Activated CD4-positive, alpha-beta T cell treated with anti-CD3 and anti-CD28 coated beads, Interleukin-2, amount 10 ng/mL, durations not matched to agents 7 days and 5 days (primary cell): ENCODE measurements at places on chromosomes 6 and 20. TPM values are rescaled to one million over a fixed set of nuclear protein-coding genes. Genes with fewer than 3 reads are reported as not detected.

NR2E1 gene
- total RNA-seq: not detected

BTN1A1 gene
- total RNA-seq: not detected

HRH3 gene
- total RNA-seq: not detected

FBXO30 gene
- 4.0 TPM for total RNA-seq

SS18L1 gene
- 19.7 TPM for total RNA-seq

ZNF343 gene
- total RNA-seq: 9.3 TPM

SLC25A27 gene
- total RNA-seq: not detected

VSTM2L gene
- total RNA-seq: not detected

FAM83D gene
- 22.6 TPM for total RNA-seq

KCNQ2 gene
- 0.10 TPM for total RNA-seq

PTPRK gene
- total RNA-seq: 1.7 TPM

SLC35A1 gene
- 14.7 TPM for total RNA-seq

BHLHE23 gene
- total RNA-seq: not detected

ZC3H12D gene
- 10.7 TPM for total RNA-seq

GSTA2 gene
- not detected for total RNA-seq

PRL gene
- not detected for total RNA-seq

HLA-DQA1 gene
- 4.7 TPM for total RNA-seq

COL9A3 gene
- total RNA-seq: not detected

DPPA5 gene
- not detected for total RNA-seq

SMOC2 gene
- not detected for total RNA-seq
